NCI-H446 (cell line): ENCODE measurements at places on chromosomes 1 and 21.

DNA sequence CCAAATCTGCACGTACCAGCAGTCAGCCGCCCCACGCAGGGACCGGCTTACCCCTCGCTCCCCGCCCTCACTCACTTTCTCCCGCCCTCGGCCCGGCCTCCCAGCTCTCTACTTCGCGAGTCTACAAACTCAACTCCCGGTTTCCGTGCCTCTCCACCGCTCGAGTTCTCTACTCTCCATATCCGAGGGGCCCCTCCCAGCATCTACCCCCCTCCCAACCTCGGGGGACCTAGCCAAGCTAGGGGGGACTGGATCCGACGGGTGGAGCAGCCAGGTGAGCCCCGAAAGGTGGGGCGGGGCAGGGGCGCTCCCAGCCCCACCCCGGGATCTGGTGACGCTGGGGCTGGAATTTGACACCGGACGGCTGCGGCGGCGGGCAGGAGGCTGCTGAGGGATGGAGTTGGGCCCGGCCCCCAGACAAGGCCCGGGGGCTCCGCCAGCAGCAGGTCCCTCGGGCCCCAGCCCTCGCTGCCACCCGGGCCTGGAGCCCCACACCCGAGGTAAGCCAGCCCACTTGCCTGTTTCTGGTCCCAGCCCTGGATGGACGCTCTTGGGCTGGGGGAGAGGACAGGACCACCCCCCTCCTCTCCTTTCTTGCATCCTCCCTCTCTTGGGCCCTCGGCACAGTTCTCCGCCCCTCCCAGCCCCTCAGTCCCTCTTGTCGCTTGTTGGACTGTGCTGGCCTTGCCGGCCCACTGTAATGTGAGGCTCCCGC is at the start of gene ARTN:
Gene ARTN (plus strand): TSS at position 416 of the 715 bp plus-strand sequence. CDS start 1,856 bp downstream, outside the sequence.
- no peak for DNase-seq

GRCh38 chr1:61708953-61709907 is 15.7 kb downstream of the TM2D1 start:
- DNase-seq = no peak

- DNase-seq = peak; percentile 78
Observed at GRCh38 chr1:118317842-118318614, 133.0 kb upstream of the SPAG17 start.

DNA sequence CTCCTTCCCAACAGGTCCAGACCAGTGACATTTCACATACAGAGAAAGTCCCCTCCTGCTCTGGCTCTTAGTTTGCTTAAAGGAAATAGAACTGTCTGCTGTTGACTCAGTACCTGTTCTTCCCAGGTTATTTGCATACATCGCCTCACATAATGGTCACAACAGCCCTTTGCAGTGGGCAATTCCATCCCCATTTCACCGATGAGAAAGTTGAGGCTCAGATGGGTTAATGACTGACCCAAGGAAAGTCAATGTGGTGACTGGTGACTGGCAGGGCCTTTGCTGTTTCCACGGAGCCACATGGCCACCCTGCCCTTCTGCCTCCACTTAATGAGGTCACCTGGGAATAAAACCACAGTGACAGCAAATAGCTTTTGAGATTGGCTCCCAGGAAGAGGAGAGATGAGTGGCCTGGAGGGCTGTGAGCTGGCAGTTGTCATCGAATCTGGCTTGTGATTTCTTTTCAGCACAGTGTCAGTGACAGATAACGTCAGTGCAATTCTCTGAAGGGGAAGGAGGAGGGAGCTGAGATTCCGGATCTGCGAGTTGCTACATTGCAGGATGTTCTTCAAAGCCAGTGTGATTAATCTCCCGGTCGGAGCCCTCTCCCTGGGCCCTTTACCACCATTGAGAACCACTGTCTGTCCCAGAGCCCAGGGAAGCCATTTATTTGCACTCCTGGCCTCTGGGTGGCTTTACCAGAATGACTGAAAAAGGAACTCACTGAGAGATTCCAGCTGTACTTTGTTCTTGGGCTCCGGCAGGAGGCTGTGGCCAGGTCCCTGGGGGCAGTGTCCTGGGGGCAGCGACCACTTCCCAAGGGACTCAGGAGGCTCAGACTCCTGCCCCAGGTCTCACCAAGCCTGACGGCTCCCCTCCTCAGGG is 117.2 kb downstream of the CNIH3 start:
- DNase-seq = no peak

- peak; percentile 80 for DNase-seq
Observed at GRCh38 chr1:204431310-204432184, 19.9 kb upstream of the PPP1R15B start.

- no peak for DNase-seq
Observed at GRCh38 chr21:36550761-36551160, 70.8 kb upstream of the CLDN14 start.

DNA sequence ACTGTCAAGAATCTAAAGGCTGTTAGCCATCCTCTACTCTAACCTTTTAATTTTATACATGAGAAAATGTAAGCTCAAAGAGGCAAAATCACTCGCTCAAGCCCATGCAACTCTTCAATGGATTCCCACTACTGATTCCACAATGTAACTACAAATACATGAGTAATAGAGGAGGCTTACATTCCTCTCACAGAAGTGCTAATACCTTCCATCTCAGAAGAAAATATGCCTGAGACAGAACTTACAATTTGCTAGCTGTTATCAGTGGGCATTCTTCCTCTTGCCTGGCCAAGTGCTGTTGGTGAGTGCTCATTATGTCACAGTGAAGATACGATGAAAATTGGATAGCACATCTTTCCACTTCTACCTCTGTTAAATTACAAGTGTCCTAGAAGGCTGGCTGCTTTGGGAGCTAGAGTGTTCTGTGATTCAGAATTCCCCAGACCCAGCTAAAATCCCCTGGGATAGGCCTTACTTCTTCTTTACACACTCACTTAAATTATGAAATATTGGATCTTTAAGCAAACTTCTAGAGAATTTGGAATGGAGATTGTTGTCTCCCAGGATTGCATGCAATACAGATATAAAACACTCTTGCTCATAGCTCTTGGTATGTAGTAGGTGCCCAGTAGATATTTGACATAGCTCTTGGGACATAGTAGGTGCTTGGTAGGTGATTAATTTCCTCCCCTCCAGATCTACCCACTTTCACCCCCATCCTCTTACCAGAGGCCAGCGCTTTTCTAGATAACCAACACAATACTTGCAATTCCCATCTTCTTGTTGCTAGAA is 24.1 kb downstream of the BCL9 start:
- no peak for DNase-seq

GRCh38 chr1:46180082-46180616 is 3.9 kb upstream of the P3R3URF start:
- no peak for DNase-seq

DNA sequence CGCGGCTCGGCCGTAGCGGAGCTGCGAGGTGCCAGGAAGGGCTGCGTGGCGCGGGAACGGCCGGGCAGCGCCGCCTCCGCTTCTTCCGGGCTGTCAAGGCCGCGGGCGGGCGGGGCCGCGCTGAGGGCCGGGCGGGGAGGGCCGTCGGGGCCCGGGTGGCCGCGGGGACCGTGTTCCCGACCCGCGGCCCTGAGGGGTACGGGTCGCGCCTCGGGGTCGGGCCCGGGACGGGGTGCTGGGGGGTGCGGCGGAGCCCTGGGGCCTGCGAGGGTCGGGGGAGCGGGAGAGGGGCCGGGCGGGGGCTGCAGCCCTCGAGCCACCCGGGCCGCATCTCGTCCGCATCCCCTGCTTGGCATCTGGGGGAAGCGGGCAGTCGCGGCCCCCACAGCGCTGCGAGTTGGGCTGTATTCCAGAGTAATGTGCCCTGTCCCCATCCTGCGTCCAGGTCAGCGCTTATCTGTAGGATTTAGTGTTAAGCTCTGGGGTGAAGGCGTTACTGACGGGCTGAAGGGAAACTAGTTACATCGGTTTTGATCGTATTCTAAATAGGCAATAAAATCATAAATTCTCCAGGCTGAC is 379 bp downstream of the RER1 start:
- no peak for DNase-seq
